Stimulated activated CD8-positive, alpha-beta memory T cell treated with anti-CD3 and anti-CD28 coated beads, Interleukin-2, amount 100 ng/mL, for 1 hour (primary cell): ENCODE measurements at places on chromosomes 2 and 18.

DNA sequence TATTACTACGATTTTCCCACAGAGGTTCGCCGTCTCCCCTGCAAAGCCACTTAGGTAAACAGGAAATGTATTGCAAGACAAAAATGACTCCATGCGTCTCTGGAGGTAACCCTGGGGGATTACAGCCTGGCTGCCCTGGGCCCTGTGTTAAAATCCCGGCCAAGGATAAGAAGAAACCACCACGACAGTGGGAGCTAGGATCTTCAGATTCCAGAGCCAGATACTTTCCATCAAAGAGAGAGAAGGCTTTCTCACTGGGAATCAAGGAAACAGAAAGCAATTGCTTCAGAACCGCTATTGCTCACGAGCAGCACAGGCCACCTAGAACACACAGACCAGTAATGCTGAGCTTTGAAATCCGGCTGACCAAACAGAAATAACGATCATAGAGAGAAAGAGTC, 97.9 kb upstream of the ZNF516 start:
- DNase-seq = no peak

GRCh38 chr2:111710085-111710484, 173.9 kb downstream of the ANAPC1 start:
- DNase-seq = no peak

GRCh38 chr2:195442458-195443175, 214.4 kb upstream of the SLC39A10 start:
- DNase-seq = no peak

- DNase-seq = no peak
Observed at GRCh38 chr2:185044323-185044874, 446.1 kb downstream of the ZNF804A start.

DNA sequence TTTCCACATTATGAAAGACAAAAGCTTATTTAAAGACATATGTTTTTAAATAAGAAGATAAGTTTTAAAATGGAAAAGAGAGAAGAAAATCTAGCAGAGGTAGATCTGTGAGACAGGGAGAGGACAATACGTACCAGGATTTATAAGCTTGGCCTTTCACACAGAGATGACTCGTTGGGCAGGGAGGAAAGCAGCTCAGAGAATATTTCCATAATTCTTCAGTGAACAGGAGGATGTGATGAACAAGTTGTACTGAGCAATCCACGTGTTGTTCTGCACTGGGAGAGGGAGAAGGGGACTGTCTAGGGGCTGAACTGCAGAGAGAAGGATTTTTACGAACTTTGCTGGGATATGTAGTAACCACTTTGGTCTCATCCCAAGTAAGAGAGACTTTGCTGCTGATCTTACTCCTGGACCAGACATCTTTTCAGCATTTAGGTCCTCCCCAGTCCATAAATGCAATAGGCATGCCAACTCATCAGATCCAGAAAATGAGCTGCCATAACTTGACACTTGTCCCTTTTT, 162.5 kb upstream of the SETBP1 start:
- DNase-seq = no peak

GRCh38 chr2:25381502-25381901, 39.8 kb upstream of the DNMT3A start:
- DNase-seq = no peak

DNA sequence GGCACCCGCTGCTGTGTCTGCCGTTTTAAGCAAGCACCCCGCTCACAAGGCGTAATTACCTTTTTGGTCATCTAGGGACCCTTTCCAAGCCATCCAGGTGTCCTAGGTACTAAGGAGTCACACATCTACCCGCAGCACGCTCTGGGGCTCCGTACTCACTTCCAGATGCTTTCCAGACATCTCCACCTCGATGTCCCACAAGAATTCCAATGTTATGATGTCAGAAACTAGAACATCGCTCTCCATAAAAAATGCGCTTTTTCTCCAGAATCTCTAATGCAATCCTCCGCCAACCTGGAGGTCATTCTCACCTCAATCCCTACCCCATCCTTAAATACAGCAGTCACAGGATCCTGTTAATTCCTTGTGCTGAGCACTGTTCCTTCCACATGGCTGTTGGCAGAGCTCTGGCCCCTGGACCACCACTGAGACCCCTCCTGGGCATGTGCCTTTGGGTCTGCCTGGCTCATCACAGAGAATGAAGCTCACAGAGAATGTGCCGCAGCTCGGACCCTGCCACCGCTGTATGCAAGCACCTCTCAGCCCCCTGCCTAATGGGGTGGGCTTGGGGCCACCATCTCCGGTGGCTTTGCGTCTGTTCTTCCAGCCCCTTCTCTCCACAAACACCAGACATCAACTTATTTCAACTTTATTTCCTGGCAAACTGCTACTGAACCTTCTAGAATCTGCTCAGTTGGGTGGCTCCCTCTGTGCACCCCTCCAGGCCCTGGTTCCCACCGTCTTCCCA, 4.6 kb upstream of the PXDN start:
- no peak for DNase-seq

GRCh38 chr2:3334392-3335345, 42.9 kb downstream of the EIPR1 start:
- no peak for DNase-seq

DNA sequence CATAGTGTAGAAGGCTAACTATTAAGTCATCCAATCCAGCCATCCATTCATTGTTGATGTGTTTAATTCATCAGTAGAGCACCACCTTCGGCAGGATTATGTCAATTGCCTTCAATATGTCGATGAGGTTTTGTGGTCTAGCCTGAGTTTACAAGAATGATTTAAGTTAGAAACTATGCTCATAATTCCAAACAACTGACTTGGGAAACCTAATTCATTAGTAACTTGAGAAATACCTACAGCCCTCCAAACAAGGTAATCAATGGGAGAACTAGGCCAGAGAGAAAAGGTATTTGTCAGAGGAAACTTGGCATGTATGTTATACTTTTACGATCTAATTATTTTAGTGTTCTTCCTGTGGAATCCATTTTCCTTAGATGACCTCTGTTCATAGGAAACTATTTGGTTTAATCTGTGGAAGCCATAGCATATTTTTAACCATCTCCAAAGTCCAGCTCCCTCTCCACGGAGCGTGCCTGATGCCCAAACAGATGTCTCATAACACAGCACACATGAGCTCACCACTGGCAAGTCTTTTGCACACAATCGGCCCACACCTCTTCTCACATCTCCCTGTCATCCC, 148.5 kb downstream of the GFPT1 start:
- no peak for DNase-seq

DNA sequence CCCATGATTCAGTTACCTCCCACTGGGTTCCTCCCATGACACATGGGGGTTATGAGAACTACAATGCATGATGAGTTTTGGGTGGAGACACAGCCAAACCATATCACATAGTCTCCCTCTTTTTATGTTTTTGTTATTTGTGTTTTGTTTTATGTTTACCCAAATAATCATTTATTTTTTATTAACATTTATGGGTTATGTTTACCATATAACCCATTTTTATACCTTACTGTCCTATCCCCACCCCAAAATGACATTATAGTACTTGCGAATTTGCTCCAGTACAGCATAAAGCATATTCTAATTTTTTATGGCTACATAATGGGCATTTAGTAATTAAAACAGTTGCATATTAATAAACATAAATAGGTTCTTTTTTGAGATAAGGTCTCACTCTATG, 61.9 kb upstream of the TTC27 start:
- DNase-seq = no peak

DNA sequence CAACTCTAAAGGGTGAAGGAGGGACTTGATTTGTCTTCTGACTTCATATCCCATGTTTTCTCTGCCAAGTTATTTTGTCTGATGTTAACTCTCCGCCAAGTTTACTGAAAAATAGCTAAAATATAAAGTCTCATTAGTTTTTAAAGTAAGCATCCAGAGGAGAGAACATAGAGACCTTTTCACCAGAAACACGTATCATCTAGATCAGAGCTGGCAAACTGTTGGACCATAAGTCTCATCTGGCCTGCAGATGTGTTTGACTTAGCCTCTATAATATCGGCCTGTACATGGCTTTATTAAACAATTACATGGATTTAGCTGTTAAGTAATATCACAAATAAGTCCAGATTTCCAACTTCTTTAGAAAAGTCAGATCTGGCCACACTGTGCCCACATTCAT, 182.6 kb downstream of the PLCL1 start:
- no peak for DNase-seq

DNA sequence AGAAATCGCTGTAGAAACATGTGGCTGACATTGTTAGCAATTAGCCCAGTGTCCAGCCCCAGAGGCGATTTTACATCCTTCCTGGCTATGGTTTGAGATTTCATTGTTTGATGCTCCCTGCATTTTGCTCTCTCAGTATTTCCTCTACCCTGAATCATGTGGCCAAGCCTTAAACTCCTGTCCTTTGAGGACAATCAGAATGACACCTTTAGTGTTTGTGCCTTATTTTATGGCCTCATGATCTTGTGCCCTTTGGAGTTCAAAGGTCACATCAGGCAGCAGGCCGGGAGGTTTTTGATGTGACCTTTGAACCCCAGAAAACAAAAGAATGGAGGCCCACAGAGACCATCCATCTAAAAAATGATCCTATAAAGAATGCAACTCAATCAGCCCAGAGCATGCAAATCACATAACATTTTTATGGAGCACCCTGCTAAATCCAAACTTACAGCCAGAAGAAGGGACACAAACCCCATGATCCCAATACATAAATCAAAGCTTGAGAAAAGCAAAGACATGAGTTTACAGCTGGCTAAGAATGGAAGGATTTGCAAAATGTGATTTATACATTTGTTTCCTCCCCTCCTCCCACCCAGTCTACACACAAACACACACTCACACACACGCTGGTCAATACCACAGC, 52.5 kb downstream of the FECH start:
- no peak for DNase-seq

- DNase-seq = no peak
Observed at GRCh38 chr18:31685097-31686082, 1.0 kb upstream of the B4GALT6 start.

GRCh38 chr2:219718066-219718465, 90.6 kb downstream of the SLC4A3 start:
- no peak for DNase-seq

DNA sequence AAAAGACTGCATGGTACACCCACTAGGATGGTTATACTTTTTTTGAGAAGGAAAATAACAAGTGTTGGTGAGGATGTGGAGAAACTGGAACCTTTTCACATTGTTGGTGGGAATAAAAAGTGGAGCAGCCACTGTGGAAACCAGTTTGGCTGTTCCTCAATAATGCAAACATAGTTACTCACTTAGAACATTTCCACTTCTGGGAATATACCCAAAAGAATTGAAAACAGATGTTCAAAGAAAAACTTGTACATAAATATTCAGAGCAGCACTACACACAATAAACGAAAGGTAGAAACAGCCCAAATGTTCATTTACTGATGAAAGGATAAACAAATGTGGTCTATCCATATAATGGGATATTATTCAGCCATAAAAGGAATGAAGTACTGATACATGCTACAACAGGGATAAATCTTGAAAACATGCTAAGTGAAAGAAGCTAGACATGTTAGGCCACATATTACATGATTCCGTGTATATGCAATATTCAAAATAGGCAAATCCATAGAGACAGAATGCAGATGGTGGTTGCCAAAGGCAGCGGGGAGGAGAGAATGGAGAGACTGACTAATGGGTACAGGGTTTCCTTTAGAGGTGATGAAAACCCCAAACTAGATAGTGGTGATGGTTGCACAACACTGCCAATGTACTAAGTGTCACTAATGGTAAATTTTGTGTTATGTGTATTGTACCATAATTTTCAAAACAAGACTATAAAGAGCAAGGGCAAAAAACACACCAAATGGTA, 20.9 kb upstream of the LMAN1 start:
- no peak for DNase-seq

DNA sequence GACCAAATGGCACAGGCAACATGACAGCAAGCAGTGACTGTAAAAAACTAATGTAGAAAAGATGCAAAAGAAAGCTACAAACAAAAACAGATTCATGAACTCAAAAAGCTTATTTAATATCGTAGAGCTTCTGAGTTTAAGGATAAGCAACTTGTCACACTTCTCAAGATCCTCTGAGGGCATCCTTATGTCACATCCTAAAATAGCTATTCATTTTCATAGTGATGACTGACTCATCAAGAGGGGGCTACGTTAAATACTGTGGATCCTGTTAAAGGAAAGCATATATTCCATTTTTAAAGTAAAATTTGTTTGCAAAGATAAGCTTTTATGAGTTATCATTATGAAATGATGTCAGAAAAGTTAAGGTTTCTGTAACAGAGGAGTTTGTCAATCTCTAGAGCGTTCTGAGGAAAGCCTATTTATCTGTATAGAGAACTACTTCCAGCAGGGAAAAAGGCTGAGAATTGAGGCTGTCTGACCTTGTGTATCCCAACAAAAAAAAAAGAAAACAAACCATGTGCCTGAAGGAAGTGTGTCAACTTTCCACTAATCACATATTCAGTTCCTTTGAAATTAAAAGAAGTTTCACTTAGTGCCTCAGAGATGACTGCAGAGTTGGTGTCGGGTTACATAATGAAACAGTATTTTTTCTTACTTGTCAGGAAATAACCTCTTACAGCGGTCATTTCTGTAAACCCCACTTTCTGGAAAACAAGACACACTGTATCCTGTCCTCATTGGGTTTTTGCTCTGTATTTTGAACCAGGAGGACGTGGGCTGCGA, 115.5 kb downstream of the ESCO1 start:
- no peak for DNase-seq

- no peak for DNase-seq
Observed at GRCh38 chr2:85096616-85097015, 36.6 kb upstream of the TCF7L1 start.

- DNase-seq = no peak
Observed at GRCh38 chr2:55926246-55926645, 2.7 kb upstream of the EFEMP1 start.

DNA sequence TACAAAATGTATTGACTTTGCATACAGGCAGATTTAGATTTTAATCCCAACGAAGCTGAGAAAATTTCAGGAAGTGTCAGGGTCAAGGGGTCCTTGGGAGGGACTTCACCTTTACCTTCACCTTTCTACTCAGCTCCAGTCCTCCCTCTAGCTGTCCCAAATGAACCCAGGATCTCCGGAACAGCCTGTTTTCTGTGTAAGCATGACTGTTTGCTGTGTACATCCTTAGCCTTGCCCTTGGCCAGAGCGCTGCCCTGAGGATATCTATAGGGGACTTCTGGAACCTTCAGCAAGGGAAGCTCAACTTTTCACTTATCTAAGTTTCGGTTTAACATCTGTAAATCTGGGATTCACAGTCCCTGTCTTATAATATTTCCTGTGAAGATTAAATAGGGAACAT, 246.8 kb upstream of the ST6GAL2 start:
- no peak for DNase-seq
